ENCODE measurements at places on chromosomes 6 and 20.

GRCh38 chr20:15107931-15108330 lies 770.5 kb upstream of the FLRT3 start:
- DNase-seq: no peak

DNA sequence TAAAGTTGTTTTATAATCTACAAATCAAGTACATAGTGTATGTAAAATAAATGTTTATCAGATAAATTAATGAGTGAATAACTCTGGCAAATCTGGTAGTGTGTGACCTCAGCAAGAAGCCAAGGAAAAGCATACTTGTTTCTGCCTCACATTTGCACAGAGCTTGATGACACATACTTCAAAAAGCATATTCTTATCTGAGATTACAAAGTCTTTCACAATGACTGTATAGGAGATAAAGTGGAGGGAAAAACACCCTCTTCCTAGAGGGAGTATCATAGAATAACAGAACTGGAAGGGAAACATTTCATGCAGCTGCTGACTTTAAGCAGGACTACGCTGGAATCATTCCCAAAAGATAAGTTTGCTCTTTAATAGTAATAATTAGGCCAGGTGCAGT lies 28.1 kb upstream of the AKAP7 start:
- peak; percentile 80 for DNase-seq

DNA sequence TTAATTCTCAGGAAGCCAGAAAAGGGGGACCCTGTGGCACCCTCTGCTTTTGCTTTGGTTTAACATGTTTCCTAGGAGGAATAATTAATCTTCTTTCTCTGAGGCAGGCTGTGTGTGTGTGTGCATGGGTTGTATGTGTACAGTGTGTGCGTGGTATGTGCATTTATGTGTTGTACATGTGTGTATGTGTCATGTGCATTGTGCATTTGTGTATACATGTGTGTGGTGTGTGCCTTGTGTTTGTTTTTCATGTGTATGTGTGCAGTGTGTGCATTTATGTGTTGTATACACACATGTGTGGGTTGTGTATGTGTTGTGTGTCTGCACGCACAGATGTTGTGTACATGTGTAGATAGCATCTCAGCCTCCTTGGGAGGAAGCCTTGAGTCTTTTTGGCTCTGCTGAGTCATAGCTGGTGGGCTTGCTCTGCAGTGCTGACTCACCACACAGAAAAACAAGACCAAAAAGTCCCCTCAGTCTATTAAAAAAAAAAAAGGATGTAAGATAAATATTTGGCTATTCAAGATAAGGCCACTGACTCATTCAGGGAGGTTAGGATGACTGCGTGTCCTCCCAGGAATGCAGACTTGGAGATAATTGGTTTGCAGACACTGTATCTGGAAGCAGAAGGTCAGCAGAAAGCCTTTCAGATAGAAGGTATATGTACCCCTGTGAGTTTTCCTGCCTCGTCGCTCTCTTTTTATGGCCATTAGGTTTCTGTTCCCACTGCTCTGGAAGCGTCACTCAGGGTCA lies 58.6 kb downstream of the SYNJ2 start:
- DNase-seq: peak; percentile 99

- DNase-seq: no peak
Measured at GRCh38 chr6:71460933-71461332, 172.3 kb downstream of the OGFRL1 start.

DNA sequence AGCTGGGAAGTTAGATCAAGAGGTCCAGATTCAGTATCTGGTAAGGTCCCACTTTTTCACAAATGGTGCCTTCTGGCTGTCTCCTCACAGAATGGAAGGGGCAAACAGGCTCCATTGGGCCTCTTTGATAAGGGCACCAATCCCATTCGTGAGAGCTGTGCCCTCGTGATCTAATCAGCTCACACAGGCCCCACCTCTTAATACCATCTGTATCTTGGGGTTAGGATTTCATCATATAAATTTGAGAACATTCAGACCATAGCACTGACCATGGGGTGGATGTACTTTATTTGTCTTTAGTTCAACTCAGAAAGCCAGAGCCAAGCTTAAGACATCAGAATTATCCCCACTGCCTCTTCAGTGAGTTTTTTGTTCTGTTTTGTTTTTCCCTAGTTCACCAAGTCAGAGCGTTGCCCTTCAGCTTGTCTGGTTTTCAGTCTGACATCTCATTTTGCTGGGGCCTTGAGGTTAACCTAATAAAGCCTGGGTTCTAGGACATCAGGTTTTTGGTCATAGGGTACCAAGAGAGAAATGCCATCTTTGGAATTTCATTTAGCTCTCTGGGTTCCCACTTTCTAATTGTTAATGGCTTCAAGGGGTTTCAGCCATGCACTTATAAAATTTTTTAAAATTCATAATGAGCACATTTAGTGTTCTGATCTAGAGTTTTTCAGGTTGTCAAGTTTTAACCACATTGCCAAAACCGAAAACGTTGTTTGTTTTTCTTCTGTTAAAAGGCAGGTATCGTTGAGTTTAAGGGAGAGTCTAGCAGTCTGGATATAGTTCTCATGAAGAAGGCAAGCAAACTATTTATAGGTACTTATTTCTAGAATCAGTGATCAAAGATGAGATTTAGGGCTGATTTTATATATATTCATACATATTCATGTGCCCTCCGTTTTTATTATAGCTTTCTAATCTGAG lies 19.0 kb downstream of the SENP6 start:
- DNase-seq: peak; percentile 4

GRCh38 chr6:75528423-75528822 lies 34.8 kb upstream of the FILIP1 start:
- DNase-seq: peak; percentile 36

DNA sequence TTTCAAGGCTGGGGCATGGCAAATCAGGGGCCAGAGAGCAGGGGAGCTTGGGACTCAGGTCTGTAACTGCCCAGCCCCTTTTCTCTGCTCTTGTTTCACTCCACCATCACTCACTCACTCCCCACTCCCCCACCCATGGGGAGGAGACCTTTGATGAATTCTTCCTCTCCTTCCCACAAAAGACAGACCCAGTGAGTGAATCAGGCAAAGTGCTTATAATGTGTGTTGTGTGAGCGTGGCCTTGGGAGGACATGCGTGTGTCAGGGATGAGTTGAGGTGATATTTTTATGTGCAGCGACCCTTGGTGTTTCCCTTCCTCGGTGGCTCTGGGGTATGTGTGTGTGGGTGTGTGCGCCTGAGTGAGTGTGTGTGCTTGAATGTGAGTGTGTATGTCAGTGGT lies 1.0 kb upstream of the CUL9 start:
- peak; percentile 19 for DNase-seq

DNA sequence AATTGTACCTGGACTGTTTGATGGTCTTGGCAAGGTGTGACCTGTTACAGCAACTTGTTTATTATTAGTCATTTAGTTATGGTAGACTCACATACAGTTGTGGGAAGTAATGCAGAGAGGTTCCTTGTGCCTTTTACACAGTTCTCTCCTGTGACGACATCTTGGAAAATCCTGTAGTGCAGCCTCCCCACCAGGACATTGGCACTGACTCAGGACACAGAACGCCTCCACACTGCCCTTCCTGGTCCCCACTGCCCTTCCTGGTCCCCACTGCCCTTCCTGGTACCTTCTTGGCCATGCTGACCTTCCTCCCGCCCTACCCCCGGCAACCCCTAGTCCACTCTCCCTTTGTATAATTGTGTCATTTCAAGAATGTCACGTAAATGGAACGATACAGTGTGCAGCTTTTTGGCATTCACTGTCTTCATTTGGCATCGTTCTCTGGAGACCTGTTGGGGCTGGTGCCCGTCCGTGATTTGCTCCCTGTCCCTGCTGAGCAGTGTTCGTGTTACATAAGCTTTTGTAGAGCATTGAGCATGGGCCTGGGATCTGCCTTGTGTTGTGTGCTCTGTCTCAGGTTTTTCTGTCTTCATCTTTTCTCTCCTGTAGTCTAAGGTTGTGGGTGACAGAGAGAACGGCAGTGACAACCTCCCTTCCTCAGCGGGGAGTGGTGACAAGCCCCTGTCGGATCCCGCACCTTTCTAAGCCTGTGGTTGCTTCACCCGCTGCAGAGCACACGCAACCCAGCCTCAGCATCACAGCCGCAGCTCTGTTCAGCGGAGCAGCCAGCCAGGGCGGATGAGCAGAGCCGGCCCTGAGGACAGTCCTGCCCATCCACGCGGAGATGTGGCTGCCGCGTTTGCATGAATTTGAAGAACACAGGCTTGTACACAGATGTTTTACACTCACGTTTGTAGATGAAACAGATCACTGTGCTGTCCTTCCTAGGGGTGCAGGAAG lies 5.4 kb upstream of the DNAJC5 start:
- no peak for DNase-seq

- DNase-seq: no peak
Measured at GRCh38 chr6:49905296-49905695, 39.0 kb upstream of the CRISP1 start.

DNA sequence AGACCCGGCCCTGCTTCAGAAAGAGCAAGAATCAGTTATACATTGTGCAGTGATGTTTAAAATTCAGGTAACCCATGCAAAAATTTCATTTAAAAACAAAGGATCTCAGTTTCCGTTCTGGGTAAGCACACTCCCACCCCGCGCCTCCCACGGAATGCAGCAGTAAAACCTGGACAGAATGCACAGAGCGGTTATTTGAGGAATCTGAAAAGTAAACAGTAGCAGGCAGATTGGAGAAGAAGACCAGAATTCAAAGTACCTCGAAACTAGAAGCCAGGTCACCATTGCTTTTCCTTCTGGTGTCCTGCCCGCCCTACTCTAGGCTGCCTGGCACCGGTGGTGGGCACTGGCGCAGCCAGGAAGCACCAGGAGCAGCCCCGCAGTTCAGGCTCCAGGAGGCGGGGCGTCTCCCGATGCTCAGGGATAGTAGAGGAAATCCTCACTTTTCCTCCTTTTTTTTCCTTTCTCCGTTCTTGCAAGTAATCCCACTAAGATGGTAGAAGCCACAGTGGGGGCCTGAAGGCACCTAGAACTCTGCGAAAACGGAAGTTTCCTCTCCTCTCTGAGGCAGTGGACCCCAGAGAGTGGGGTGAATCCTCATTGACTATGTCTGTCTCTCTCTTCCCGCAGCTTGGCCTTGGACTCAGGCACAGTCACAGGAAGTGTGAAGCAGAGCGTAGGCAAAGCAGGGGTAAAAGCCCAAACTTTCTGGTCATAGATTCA lies 28.3 kb downstream of the METTL24 start:
- peak; percentile 68 for DNase-seq

DNA sequence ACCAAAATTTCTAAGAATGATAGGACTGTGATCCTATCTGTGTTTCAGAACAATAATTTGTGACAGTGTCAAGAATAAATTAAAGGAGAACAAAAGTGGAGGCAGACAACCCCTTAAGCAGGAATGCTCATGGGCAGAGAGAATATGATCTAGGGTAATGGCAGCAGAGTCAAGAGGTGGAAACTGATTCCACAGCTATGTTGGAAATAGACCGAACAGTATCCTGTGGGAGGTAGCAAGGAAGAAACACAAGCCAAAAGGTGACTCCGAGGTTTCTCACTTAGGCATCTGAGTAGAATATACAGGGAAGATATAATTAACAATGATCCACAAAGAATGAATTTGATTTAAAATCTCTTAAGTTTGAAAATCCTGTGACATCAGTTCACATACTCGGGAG lies 100.5 kb downstream of the NRSN1 start:
- no peak for DNase-seq

DNA sequence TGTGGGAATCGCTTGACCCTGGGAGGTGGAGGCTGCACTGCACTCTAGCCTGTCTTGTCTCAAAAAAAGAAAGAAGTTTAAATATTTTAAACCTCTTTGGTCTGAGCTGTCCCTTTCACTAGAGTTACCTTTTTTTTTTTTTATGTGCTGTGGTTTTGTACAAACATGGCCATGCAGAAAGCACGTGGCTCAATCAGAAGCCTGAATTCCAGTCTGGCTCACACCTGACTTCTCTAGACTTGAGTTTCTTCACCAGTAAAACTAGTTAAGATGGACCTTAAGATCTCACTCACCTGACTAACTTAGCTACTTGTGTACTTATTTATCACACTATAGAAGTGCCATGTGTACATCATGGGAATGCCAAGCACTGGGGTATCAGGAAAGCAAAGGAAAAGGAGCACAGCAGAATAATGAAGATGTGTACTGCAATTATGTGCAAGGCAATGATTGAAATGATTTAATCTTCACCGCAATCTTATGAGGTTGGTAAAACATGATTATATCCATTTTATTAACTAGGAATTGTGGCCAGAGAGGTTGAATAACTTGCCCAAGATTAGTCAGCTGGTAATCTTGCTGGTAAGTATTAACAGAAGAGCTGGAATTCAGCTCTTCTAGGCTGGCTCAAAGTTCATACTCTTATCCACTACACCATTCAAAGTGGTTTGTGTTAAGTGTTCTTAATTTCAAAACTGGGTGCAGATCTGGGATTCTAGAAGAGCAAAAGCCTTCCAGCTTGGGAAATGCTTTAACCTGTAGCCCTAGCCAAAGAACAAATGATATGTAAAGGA lies 10.7 kb downstream of the HMGN3 start:
- DNase-seq: no peak

- no peak for DNase-seq
Measured at GRCh38 chr6:165662749-165663376, at the start of gene PDE10A. Gene PDE10A, minus strand, starts transcription at chr6:165663241. Its CDS starts 430 bp downstream, at chr6:165662811.

DNA sequence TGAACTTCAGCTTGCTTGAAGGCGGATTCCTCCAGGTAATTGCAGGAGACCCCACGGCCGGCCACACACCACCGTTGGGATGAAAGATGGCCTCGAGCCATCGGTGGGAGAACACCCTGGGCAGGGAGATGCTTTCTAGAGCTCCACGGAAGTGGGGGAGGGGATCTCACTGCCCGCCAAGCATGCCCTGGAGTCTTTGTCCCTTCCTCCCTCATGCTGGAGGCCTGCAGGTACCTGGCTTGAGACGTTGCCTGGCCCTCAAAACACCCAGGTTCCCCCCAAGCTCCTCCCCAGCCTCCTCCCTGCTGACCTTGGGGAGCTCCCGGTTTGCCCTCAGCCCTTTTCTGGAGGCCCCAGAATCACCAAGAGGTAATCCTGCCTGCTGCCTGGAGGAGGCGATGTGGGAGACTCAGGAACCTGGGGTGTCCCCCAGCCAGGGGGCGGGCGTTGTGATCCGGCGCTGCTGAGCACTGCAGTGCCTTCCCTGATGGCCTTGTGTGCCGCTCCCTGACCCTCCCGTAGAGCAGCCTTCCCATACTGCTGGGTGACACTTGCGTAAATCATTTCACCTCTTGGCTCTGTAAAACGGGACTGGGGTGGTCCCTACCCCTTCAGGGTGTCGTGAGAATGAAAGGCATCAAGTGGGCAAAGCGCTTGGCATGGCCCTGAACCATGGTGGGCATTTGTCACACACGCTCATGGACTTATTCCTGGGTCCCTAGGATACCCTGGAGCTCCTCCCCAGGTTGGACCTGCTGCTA lies 91.4 kb downstream of the CEBPB start:
- DNase-seq: no peak

- DNase-seq: no peak
Measured at GRCh38 chr6:15352845-15353244, 107.0 kb downstream of the JARID2 start.

- no peak for DNase-seq
Measured at GRCh38 chr6:79184086-79184485, 50.4 kb downstream of the HMGN3 start.

- DNase-seq: peak; percentile 54
Measured at GRCh38 chr20:1370548-1371110, 22.2 kb downstream of the FKBP1A start.

GRCh38 chr6:121506761-121507754 lies 71.6 kb downstream of the GJA1 start:
- peak; percentile 54 for DNase-seq
